ENCODE measurements at places on chromosomes 1 and 21. TPM values are rescaled to one million over a fixed set of nuclear protein-coding genes. Genes with fewer than 3 reads are reported as not detected.

Gene KCNE2
- not detected for total RNA-seq

Gene DNASE2B
- not detected for total RNA-seq

Gene LIN9
- 3.0 TPM for total RNA-seq

Gene SELENBP1
- 3.0 TPM for total RNA-seq

Gene MYOC
- 0.27 TPM for total RNA-seq

Gene HCN3
- total RNA-seq: 4.6 TPM

Gene NTMT2
- not detected for total RNA-seq

- DNase-seq: no peak
Measured at GRCh38 chr1:59342801-59343575, 46.1 kb downstream of the FGGY start.

GRCh38 chr1:163273766-163274441 is 47.9 kb upstream of the NUF2 start:
- DNase-seq: no peak

- DNase-seq: no peak
Measured at GRCh38 chr1:31501505-31501904, 74.8 kb upstream of the TINAGL1 start.

GRCh38 chr1:25505656-25506385 is 37.6 kb upstream of the LDLRAP1 start:
- no peak for DNase-seq

DNA sequence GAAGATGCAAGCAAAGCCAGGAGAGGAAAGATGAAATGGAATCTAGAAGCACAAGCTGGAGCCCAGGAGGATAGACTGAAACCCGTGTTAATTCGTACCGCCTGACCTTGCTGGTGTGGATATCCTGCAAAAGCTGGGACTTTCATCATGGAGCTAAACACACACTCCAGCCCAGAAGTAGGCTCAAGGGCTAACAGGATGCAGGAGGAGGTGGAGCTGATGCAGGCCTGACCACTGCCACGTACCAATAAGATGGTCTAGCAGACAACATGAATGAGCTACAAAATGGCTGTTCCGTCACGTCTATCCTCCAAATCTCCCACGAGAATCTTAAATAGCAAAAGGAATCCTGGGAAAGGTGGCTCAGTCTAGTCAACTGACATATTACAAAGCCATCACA is 270.3 kb downstream of the SDCCAG8 start:
- no peak for DNase-seq

GRCh38 chr1:4149831-4150230 is 249.8 kb upstream of the C1orf174 start:
- no peak for DNase-seq

DNA sequence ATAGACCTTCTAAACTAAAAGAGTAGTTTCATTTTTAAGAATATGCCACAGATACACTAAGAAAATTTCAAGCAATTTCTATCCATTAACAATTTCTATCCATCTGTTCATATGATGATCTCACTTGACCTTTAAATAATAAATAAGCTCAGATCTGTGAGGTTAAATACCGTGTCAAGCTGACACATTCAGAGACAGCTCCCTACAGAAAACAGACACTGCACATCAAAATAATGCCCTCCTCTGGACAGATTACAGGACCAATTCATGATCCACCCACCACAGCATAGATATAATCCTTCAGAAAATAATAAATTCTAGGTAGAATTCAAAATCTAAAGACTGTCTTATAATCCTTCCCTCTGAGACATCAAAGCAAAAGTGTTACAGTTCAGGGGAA is 49.4 kb upstream of the SEC16B start:
- no peak for DNase-seq

DNA sequence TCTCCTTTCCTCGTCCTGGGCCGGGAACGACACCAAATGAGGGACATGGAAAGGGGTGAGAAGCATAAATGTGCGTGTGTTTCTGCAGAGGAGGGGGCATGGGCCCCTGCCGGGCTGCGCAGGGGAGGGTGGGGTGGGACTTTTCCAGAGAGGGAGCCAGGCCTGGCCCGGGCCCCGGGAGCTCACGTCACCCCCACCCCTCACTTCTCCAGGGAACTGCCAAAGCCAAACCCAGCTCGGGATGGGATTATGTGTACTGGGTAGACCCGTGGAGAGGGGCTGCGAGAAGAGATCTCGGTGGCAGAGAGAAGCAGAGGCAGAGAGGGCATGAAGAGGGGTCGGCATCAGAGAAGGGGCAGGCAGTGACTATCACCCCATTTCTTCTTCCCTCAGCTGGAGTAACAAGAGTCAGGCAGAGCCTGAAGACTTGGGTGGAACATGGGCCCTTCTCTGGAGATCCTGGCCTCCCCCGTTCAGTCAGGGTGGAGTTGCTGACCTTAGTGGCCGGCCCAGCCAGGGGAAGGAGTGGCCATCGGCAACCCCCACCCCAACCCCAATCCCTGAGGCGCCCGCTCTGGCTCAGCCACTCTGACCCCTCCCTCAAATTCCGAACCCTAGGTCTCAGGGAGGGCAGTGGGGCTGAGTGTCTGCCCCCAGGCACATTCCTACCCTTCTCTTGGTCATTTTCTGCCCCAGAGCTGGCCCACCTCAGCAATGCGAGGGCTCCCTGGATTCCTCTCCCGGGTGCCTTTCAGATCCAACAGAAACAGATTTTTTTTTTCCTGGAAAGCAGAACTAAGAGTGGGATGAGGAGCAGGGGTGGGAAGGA is 1.2 kb downstream of the ADAMTSL4 start:
- no peak for DNase-seq

DNA sequence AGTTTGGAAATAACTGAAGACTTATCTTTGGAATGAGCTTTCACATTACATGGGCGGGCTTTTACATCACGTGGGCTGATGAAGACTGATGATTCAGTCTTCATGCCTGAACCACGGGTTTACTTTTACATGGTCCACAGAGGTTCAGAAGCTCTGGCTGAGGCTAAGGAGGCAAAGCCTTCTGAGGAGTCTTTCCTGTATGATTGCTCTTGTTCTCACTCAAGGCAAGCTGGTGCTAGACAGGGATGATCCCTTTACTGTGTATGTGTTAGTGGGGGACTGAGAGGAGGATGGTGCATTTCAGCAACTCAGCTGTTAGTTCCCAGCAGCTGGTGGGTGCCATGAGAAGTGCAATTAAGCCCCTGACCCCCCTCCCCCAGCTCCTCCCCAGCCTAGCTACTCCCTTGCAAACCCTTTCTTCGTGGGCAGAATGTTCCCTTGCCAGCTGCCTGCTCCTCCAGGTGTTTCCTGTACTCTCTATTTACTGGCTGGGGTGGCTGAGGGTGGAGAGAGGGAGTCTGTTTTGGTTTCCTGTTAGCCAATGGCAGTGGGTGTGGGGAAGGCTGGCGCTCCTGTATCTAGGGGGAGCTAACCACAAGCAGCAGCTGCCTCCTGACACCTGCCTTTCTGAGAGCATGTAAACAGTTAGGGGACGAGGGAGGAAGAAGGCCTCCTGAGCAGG is 15.4 kb downstream of the BTG2 start:
- no peak for DNase-seq

- DNase-seq: no peak
Measured at GRCh38 chr21:16241016-16241415, 511.2 kb downstream of the USP25 start.

DNA sequence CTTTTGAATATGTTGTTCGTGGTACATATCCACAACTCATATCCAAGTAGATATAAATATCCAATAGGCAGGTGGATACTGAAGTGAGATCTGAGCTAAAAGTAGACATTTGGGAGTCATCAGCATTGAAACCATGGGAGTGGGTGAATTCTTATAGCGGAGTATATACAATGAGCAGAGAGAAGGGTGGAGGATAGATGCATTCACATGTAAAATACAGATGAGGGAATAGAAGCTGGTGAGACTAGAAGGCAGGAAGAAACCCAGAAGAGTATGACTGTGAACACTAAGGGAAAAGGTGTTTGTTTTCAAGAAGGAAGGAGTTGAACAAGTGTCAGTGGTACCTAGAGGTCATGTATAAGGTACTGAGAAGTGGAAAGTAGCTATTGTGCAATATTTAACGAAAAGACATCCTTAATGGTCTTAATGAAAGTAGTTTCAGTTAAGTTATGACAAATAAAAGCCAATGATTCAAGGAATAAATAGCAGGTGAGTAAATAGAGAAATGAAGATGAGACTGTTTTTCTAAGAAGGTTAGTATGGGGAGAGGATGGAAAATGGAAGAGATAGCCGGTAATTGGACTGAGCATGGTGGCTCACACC is 181.6 kb upstream of the CACYBP start:
- no peak for DNase-seq

DNA sequence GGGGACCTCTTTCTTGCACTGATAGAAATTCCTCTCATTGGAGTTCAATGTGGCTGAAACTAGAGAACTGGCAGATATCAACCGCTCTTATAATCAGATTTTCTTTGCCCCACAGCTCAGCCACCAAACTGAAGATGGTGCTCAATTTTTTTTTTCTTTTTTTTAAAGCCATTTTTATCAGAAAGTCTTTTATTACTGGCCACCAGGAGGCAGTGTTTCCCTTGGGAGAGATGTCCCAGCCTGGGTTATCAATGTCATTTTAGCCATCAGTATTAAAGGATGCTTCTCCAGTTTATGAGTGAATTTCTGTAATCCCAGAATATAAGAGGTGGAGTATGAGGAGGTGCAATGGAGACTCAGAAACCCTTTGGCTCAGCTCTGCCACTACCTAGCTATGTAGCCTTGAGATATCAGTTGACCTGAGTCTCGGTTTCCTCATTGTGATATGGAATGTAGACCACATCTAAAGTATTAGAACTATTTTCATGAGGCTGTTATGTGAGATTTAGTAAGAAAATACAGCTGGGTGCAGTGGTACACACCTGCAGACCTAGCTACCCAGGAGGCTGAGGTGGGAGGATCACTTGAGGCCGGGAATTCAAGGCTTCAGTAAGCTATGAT is 27.6 kb downstream of the CD244 start:
- peak; percentile 62 for DNase-seq

- peak; percentile 44 for DNase-seq
Measured at GRCh38 chr1:153944005-153944826, 2.3 kb downstream of the DENND4B start.

DNA sequence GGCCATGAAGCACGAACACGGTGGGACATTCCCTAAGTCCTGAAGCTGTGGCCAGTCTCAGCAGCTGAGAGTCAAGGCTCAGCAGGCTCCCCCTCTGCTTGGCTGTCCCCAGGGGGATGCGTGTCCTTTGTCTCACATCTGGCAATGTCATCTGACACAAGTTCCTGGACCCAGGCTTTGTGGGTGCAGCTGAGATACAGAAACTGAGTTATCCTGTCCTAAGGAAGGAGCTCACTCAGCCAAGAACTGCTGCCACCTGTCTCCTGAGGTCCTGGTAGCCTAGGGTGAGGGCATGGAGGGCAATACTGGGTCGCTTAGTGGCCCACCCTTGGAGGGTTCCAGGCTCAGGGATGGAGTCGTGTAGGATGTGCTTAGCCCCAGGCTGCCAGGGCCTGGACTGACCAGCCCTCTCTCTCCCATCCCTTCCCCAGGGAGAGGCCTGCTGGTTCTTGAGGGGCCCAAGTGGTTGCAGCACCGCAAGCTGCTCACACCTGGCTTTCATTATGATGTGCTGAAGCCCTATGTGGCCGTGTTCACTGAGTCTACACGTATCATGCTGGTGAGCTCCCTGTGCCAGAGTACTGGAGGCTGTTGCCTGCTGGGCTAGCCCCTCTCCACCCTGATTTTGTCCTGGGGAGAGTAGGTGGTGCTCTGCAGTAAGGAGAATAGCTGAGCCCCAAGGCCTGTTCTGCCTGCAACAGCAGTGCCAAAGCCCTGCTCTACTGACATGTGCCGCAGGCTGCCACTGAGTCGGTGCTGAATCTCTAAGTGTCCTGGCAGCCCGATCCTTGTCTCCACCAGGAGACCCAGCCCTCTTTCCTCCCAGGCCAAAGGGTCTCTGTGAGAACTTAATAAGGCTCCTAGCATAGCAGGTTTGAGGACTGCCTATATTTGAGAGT is 13.5 kb downstream of the CYP4B1 start:
- DNase-seq: no peak

Data from hematopoietic multipotent progenitor cell (in vitro differentiated cells).